Stimulated activated naive CD4-positive, alpha-beta T cell (primary cell): ENCODE measurements at places on chromosomes 3 and 15.

GRCh38 chr15:69072906-69073305 lies 58.4 kb downstream of the NOX5 start:
- no peak for DNase-seq

- no peak for DNase-seq
Observed at GRCh38 chr3:178777718-178778411, 241.6 kb downstream of the KCNMB2 start.

DNA sequence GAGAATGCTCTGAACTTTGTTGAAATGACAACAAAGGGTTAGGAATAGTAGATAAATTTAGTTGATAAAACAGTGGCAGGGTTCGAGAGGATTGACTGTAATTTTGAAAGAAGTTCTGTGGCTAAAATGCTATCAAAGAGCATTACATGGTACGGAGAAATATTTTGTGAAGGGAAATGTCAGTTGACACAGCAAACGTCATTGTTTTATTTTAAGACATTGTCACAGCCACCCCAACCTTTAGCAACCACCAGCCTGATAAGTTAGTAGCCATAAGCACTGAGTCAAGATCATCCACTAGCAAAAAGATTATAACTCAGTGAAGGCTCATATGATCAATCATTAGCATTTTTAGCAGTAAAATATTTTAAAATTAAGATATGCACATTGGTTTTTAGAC lies 8.7 kb upstream of the ST3GAL6 start:
- DNase-seq: no peak

- DNase-seq: no peak
Observed at GRCh38 chr3:155983834-155984474, 113.5 kb downstream of the GMPS start.

- no peak for DNase-seq
Observed at GRCh38 chr3:27963519-27963918, 241.4 kb upstream of the EOMES start.

GRCh38 chr3:175605851-175606250 lies 746.7 kb downstream of the NAALADL2 start:
- no peak for DNase-seq

DNA sequence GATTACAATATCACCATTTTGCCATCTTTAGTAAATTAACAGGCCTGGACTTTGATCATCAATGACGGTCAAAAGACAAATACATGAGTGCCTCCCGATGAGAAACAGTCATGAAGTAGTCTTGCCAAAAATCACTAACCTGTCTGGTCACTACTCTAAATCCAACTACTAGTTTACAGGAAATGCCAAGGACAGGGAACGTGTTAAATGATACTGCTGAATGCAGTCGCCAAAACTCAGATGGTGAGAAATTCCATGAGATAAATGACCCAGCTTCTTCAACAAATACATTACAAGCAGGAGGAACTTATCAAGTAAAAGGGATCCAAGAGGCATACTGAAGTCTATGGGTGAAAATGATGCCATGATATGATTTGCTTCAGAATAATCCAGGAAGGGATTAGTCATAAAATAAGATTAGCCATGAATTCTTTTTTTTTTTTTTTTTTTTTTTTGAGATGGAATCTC lies 35.8 kb upstream of the ATP13A3 start:
- no peak for DNase-seq

- DNase-seq: no peak
Observed at GRCh38 chr15:78427953-78428352, 10.1 kb upstream of the IREB2 start.

DNA sequence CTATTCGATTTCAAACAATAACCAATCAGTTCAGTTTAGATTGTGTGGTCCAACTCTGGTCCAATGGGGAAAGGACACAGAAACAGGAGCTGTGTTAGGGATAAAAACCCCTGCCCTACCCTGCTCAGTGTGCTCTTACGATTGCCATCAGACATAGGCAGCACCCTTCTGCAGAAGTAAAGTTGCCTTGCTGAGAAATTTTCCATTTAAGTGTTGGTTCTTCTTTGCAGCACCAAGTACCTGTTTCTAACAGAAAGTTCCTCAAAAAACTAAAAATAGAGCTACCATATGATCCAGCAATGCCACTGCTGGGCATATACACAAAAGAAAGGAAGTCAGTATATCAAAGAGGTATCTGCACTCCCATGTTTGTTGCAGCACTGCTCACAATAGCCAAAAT lies 206.2 kb upstream of the CNTN4 start:
- DNase-seq: no peak

GRCh38 chr3:169554611-169555010 lies 108.9 kb downstream of the MECOM start:
- no peak for DNase-seq

- no peak for DNase-seq
Observed at GRCh38 chr3:190004656-190005055, 116.0 kb downstream of the P3H2 start.

DNA sequence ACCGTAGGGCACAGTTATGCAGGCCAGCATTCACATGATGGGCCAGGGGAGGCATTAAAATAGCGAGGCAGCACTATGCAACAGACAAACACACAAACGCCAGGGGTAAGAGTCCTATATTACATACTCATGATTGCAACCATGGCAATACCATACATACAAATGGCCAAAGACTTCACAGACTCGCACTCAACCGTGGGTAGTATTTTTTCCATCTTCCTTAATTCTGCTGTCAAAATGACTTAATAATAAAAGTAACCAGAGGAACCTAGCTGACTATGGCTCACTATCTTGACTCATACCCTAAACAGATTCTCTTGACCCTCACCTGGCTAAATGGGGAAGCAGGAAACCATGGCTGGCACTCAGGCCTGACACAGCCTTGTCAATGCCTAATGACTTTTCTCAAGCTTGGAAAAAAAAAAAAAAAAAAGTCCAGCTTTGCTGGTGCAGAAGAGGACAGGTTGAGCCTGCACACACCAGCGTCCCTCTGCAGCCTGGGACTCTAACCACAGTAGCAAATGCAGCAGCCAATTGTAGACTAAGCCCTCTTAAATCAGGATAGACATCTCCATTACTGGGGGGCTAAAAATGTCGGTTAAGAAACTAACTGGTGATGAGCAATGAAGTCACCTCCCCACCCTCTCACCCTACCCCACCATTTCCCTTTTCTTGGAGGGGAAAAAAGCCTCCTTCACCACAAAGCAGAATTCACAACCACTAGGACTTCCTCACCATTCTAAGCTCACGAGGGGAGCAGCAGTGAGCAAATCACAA lies 23.1 kb downstream of the CCDC12 start:
- DNase-seq: no peak

DNA sequence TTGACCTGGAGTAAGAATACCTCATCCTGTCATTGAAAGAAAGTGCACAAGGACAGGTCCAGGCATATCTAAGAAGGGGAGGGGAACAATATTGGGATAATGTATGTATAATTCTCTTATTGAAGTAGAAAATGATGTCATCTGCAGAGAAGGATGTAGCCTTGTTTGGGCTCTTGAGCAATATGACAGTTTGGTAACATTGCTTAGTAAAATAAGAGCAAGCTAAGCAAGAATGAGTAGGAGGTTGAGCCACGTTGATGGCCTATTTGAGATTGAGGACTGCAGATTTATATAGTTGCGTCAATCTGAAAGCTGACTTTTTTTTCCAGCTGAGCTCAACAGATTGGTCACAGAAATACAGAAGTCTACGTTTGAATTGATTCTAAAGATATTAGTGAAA lies 145.2 kb downstream of the FILIP1L start:
- no peak for DNase-seq

GRCh38 chr3:121735047-121735696 lies 14.4 kb downstream of the GOLGB1 start:
- DNase-seq: no peak

- DNase-seq: no peak
Observed at GRCh38 chr3:64988188-64988587, 300.4 kb upstream of the ADAMTS9 start.

DNA sequence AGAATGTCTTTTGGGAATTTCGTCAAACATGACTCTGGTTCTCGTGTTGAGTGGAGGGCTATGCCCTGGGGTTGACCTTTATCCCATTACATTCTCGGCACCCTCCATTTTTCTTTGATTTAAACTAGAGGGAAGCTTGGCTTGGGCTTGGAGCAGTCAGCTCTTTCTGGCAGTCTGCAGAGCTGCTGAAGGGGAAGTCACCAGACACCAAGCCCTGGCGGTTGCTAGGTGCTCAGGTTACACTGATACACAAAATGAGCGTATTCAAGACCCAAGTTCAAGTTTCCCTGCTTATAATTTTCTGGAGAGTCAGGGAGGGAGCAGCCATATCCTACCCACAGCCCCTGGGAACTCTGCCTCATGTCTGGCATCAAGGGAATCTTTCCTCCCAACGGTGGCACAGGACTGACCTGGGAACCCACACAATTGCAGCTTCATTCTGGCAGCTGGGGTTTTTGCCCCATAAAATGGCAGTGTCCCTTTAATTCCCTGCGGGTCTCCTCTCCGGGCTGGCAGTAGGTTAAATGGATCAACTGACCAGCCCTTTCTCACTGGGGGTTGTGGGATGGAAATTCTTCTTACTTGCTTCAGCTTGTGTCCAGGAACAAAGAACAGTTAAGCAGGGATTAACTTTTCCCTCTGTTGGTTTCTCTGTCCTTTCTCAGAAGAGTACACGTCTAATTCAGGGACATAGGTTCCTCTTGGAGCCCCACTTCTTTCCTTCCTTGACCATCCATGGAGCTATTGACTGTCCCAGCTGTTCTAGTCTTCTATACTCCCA lies 110.0 kb upstream of the DLG1 start:
- DNase-seq: no peak

GRCh38 chr3:54797111-54797510 lies 130.7 kb downstream of the LRTM1 start:
- no peak for DNase-seq
